ENCODE measurements at places on chromosomes 16 and 17.

GRCh38 chr16:88975511-88976061 lies 1.4 kb downstream of the CBFA2T3 start:
- no peak for DNase-seq

GRCh38 chr16:270381-271255 lies 5.1 kb downstream of the RGS11 start:
- no peak for DNase-seq

DNA sequence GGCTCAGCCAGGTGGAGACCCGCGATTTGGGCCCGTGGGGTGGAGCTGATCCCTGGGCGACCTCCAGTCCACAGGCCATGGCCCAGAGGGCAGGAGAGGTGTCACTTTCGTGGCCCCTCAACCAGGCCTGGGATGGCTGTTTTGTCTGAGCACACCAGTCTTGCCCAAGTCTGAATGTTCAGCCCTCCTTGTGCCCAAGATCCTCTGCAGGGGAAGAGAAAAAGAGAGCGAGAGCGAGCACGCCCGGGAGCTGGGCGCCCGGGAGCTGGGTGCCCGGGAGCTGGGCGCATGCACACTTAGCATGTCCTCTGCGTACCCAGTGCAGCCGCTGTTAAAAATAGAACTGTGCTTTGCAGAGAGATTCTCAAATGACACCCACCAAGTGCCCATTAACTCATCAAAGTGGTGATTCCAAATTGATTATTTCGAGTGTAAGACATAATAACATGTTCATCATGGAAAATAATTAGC lies 403.3 kb upstream of the TNRC6C start:
- DNase-seq = no peak

GRCh38 chr17:30415491-30415890 lies 36.8 kb downstream of the CPD start:
- DNase-seq = no peak

DNA sequence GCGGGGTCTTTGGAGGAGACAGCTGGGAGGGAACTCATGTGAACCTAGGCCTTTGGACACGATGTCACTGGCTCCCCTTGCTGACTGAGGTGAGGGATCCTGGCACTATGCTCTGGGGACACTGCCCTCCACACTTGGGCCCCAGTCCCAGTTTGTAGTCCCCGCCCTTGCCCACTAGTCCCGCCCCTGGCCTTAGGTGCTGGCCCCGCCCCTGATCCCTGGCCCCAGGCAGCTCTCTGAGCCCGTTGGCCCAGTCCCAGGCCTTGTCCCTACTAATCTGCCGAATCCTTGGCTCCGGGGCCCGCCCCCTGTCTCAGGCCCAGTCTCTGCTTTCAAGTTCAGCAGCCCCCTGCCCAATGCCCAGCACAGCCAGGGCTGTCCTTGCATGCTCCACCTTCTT lies 61.0 kb downstream of the SMPD3 start:
- no peak for DNase-seq

DNA sequence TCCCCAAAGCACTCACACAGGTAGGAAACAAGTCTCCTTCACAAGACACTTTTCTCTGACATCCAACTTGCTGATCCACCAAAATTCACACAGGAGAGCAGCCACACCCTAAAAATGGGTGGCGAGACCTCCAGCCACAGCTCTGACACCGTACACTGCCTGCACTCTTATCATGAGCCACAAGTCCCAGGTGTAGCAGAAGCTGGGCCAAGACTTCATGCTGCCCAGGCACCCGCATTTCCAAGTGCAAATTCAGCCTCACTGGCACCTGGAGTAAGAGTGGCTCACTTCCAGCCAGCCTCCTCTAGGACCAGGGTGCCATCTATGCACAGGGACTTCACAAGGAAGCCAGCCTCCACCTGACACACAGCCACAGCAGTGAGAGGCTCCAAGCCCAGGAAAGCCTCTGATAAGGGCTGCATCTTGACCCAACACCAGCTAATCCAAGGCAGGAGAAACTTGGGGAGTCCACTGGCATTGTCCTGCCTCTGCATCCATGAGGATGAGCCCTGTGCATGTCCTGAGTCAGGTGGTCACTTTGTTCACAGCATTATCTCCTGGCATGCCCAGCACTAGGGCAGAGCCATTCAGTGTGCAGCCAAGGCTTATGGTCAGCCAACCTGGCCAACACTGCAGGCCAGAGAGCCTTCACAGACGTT lies 2.6 kb upstream of the ZNF768 start:
- no peak for DNase-seq

DNA sequence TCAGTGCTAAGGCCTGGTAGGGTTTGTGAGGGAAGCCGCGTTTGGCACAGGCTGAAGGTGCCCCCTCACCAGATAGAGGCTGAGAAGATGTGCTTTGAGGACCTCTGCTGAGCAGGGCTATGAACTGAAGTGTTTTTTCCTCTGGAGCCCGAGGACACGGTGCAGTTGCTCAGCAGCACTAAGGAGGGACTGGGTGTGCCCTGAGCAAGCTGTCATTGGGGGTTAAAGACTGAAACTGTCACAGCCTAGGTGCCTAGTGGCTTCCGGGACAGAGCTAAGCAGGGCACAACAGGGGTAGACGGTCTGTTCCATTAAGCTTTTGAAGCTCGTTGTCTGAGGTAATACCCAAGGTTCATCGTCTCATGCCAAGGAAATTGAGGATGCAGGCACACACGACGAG lies 24.8 kb upstream of the ASGR2 start:
- no peak for DNase-seq

DNA sequence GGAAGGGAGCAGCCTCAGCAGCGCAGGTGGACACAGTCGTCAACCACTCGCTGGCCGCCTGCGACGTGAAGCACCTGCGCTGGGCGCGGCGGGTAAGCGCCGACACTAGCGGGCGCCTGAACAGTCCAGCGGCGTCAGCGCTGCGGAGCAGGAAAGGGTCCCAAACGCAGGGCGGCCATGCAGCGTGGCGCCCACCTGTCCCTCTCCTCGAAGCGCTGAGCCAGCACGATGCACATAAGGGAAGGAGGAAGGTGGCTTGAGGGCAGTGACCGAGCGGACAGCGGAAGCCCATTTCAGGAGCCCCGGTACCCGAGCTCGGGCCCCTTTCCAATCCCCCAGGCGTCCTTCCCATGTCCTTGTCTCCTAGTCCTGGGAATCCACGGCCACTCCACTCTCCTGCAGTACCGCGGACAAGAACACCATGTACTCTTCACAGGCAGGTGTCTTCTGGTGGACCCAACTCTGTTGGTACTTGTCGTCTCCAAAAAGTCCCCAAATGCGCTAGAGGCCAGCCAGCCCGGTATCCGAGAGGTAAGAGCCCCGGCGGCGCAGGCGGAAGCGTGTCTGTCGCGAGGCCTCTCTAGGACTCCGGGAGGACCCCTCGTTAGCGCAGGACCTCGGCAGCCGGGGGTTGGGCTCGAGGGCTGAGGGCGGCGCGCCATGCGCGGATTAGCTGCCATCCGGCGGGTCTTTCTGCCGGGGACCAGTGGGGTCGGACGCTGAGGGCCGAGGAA lies 14.4 kb downstream of the ZNF232 start:
- no peak for DNase-seq

- no peak for DNase-seq
These were observed 266.5 kb upstream of the HSBP1 start for GRCh38 chr16:83541231-83541630.

- no peak for DNase-seq
These were observed 441.7 kb downstream of the CDH11 start for GRCh38 chr16:64679976-64680690.

- no peak for DNase-seq
These were observed 742.1 kb upstream of the SOX9 start for GRCh38 chr17:71378741-71379140.

DNA sequence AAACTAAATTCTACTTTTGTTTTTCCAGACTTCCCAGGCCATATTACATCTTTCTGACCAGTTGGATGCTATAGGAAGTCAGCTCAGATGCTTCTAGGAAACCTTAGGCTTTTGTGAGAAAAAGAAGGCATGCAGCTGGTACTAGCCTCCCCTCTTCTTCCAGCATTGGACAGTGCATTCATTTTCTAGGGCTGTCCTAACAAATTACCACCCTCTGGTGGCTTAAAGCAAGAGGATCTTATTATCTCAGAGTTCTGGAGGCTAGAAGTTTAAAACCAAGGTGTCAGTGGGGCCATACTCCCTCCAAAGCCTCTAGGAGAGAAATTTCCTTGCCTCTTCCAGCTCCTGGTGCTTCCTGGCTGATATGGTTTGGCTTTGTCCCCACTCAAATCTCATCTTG lies 467.8 kb downstream of the SLC39A11 start:
- DNase-seq = no peak

DNA sequence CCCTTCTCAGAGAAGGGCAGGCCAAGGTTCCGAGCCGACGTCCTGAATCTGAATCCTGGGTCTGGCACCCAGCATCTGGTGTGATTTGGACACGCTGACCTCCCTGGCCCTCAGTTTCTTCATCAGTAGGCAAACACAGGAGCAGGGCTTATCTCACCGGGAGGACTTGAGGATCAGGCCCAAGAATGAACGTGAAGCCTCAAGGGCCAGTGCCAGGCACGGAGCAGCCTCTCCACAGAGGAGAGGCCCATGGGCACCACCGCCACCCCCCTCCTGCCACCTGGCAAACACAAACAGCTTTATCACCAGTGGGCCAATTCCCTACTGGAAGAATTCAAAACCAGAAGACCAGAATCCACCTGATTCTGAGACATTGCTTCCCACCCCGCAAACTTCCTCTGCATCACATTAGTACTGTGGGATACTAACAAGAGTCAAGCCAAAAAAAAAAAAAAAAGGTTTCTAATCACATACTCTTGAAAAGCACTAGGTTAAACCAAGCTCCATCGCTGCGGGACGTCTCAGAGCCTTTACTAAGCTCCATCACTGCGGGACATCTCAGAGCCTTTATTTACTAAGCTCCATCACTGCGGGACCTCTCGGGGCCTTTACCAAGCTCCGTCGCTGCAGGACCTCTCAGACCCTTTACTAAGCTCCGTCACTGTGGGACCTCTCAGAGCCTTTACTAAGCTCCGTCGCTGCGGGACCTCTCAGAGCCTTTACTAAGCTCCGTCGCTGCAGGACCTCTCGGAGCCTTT lies 68.0 kb upstream of the DOC2B start:
- DNase-seq = no peak

GRCh38 chr16:48081656-48082055 lies 74.1 kb downstream of the ABCC12 start:
- DNase-seq = no peak

GRCh38 chr16:9007177-9007794 lies 43.6 kb upstream of the USP7 start:
- DNase-seq = no peak

DNA sequence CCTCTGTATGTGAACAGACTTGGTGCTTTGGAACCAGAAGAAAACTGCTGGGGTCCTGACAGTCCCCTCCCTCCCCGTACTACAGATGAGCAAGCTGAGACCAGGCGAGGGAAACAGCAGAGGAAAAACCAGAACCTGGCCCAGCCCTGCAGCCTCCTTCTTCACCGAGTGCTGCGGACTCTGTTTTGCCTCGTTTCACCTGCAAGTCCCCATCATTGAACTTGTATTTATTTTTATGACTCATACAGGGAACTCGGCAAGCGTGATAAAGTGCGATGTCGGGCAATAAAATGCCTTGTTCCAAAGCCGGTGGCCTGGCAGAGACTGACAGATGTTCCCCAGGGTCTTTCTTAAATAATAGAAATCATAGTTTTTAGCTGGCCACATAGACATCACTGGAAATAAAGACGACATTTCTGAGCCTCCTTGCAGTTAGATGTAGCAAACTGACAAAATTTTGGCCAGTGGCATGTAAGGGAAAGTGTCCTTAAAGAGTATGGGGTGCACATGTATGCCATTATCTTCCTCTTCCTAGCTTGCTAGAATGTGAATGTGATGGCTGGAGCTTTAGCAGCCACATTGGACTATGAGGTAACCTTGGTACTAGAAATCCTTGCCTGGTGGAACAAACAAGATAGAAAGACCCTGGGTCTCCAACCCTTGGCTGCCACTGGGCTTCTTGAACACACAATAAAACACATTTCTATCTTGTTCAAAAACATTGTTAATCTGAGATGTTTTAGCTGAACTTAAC lies 128.6 kb downstream of the IRF8 start:
- no peak for DNase-seq

DNA sequence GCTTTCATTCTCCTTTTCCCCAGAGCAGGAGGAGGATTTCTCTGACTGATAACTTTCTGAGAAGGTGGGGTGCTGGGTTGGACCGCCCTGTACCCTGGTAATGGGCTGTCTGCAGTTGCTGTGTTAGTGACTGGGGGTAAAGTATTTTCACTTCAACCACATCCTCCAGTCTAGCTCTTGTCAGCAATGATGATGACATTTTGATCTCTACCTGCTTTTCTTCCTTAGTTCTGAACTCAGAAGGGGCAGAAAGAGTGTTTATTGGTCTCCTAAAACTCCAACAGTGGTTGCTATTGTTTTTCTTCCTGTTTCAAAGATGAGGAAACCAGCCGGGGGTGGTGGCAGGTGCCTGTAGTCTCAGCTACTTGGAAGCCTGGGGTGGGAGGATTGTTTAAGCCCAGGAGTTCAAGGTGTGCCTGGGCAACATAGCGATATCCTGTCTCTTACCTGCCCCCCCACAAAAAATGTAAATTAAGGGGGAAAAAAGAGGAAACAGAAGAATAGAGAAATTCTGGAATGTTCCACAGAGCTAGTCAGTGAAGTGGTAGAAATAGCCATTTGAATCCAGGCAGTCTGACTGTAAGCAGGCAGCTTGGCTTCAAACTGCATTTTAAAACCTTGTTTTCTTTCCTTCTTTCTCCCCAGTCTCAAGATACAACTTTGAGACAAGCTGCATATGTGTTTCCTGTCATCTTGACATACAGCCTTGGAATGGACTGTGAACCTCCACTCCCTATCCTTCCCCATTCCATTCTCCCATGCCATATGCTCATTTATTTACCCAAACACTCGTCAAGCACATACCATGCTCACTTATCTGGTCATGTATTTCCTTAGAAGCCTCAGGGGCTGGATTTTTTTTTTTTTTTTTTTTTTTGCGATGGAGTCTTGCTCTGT lies 3.3 kb upstream of the N4BP1 start:
- no peak for DNase-seq

DNA sequence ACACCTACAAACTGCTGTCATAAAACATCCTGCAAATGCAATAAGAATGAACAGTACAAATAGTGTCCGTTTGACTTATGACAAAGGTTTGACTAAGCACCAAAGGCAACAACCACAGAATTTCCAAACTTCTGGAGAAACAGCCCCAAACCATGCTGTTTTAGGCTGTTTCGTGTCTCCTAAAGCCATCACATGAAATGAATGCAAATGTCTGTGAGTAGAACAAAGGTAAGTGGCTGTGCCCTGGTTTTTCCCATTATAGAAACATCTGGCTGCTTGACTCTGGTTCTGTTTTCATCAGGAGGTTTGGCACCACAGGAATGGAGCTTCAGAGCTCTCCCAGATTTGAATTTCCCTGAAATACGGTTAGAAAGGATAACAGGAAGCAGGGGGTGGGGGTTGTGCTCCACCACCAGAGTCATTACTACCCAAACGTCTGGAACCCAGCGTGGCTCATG lies 4.6 kb upstream of the EMP2 start:
- no peak for DNase-seq

GRCh38 chr16:73124665-73125375 lies 76.9 kb upstream of the ZFHX3 start:
- no peak for DNase-seq

Measured in 8988T (cell line).